ENCODE measurements at places on chromosomes 2 and 18.

GRCh38 chr2:160270571-160271113 is 70.6 kb upstream of the ITGB6 start:
- DNase-seq: no peak

GRCh38 chr2:167342769-167343168 is 454.5 kb downstream of the XIRP2 start:
- no peak for DNase-seq

DNA sequence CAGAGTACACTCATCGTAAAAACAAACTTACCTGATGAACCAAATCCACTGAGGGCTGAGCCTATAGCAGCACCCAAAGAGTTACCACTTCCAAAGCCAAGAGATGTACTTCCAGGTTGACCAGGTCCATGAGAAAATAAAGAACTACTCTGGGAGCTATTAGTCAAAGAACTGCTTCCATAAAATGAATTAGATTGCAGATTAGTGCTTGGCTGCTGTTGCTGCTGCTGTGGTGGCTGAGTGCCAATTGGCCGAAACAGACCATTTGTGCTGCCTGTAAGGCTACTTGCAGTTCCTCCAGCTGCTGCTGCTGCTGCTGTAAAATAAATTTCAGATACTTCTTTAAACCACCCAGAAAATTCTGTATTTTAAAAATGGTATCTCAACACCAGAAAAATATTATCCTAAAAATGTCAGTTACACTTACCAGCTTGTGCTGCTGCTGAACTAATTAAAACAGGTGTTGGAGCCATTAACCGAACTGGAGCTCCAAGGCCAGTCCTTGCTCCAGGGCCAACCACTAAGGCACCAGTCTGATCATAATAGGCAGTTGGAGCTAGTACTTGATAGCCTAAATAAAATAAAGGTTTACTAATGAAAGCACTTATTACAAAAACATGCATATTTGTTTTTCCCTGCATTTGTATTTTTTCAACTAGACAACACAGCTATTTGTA is 58.1 kb upstream of the SDC1 start:
- DNase-seq: no peak

DNA sequence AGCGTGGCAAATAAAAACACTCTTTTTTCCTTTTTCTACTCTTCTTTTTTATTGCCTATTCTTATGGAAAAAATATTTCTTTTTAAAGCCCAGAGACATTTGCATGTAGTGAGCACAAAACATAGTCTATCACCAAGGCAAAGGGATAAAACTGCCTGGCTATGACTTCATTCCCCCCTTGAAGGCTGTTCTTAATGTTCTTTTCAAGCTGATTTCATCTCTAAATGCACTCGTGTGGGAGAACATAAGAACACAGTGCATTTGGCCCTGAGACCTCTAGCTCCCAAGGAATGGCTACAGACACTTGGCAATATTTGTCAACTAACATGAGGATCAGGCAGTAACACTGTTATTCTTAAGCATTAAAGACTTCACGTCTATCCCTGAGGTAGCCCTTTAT is 17.4 kb upstream of the DNAJC10 start:
- DNase-seq: no peak

DNA sequence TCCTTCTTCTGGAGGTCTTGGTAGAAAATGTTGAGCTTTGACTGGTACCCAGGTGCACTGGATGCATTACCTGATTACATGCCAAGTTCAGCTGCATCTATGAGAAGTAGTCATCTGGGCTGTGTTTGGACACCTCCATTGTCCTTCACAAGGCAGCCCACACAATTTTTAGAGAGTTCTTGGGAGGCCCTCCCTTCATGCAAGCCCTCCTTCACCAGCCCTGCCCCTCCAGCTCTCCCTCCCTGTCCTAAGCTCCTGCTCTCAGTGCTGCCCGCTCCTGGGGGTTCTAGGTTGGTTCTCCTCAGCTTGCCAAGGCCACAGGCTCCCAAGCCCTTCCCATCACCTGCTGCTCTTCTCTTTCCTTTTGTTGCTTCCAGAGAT is 148.7 kb downstream of the DYSF start:
- no peak for DNase-seq

GRCh38 chr2:31286230-31286629 is 52.3 kb downstream of the EHD3 start:
- DNase-seq: no peak

DNA sequence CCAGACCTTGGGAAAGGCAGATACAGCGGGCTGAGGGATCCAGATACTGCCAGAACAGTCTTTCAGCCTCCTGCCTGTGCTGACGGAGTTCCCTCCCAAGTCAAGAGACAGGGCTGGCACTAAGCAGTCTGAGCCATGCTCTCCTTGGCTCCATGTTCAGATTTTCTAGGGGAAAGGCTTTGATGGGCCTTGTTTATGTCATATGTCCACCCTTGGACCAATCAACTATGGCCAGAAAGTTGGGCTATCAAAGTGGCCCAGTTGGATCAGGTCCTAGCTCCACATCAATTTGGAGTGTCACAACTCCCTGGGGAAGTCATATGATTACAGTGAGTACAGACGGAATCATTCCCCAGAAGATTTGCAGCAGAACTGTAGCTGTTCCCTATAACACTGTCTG is 152.0 kb downstream of the GREB1L start:
- DNase-seq: no peak

DNA sequence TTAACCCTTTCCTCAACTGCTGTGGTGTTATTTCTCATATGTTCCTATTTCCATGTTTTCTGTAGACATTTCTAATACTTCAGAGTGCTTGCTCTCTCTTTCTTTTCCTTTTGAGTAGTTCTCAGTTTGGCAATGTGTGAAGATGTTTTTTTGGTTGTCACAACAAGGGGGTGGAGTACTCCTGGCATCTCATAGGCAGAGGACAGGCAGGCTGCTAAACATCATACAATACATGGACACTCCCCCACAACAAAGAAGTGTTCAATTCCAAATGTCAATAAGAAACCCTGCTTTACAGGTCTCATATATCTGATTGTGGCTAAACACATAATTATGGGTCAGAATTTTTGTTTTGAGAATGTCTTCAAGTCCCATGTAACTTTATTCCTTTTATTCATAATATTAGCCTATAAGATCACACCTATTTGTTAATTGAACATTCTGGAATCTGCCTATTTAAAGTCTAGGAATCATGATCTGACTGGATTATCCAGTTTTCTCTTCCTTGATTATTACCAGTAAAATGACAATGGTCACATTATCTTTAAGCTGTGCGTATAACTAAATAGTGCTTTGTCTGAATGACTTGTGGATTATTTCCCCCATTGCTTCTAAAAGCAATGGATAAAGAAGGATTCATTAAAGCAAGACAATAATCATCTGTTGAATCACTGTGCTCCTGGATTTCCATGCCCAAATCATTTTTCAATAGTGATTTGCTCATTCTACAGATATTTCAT is 46.8 kb upstream of the ITPRID2 start:
- DNase-seq: no peak

- DNase-seq: no peak
Observed at GRCh38 chr2:10889651-10890215, 22.0 kb upstream of the KCNF1 start.

- DNase-seq: no peak
Observed at GRCh38 chr2:239608260-239608659, 207.4 kb upstream of the HDAC4 start.

DNA sequence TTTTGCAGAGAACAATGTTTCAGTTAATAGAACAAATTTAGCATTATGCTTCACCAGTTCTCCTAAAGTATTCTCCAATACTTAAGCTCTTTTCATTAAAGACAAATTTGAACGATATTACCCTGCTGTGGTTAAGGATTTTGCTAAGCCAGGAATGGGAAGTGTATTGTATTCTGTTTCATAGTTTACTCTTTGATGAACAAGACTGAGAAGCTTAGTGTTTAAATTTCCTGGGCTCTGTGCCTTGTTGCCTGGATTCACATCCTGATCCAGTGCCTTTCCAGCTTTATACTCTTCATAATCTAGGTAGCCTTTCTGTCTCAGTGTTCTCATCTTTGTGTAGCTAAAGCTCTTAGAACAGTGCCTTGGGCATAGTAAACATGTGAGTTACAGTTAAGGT is 58.6 kb upstream of the GLS start:
- no peak for DNase-seq

DNA sequence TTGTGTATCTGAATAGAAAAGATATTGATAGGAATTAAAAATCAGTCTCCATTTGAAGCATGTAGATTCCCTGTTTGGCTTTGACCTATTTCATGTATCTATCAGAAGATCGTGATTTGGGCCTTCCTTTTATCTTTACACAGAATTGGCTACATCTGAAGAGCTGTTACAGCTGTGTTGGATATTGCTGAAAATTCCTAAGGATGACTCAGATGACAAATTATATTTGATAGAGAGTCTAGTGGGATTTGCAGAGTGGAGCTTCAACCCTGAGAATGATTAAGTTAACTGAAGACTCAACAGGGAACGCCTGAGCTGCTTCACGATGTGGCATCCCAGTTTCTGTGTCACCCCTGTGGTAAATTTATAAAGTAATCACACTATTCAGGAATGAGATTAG is 4.9 kb upstream of the COL3A1 start:
- DNase-seq: no peak

DNA sequence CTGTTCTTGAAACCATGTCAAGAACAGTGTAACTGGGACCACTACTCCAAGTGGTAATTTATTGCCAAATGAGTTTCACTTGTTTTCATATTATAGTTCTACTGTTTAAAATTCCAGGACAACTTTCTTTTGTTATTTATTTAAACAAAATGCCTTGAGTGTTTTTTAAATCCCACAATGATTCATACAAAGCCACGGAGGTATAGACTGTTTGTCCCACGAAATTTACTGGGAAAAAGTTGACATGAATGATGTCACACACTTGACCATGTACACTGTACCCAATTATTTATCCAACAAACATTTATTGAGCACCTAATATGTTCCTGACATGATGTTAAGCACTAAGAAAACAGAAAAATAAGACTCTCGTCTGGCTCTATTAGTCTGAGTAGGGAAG is 243.9 kb upstream of the SIX2 start:
- DNase-seq: no peak

GRCh38 chr18:71865888-71866287 is 678.3 kb downstream of the CBLN2 start:
- DNase-seq: no peak

GRCh38 chr2:12619975-12620374 is 96.8 kb upstream of the TRIB2 start:
- DNase-seq: peak; percentile 17

GRCh38 chr18:42611134-42611533 is 504.4 kb downstream of the RIT2 start:
- no peak for DNase-seq

DNA sequence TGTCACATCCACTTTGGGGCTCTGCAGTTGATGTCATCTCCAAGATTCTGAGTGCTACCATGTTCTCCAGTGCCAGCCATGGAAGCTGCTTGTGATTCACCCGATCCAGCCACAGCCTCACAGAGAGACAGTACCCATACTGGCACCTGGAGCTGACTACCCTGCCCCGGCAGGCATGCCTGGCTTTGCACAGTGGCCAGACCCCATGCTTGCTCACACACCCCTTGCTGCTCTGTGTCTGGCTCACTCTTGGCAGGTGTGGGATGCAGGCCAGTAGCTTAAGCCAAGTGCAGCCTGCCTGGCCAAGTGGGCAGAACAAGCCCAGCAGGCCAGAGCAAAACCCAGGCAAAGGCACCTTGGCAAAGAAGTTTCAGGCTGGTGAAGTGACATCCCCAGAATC is 828.4 kb upstream of the VRK2 start:
- DNase-seq: no peak

DNA sequence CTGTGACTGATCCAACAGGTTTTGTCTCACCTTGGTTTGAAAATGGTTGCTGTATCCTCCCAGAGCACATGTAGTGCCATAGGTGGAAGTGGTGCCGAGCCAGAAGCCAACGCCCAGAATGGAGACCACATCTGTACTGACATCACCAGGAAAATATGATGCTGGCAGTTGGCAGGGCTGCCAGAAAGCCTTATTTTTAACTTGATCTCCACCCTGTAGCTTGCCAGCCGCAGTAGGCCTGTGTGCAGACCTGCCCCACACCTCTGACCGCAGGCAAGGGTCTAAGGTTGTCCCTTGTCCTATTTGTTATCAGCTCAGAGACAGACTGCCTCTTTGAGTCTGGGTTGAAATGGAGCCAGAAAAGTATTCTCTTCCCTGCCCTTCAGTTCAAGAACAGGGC is 123.5 kb upstream of the EML6 start:
- no peak for DNase-seq

- DNase-seq: no peak
Observed at GRCh38 chr2:207110715-207111114, 55.0 kb downstream of the KLF7 start.

DNA sequence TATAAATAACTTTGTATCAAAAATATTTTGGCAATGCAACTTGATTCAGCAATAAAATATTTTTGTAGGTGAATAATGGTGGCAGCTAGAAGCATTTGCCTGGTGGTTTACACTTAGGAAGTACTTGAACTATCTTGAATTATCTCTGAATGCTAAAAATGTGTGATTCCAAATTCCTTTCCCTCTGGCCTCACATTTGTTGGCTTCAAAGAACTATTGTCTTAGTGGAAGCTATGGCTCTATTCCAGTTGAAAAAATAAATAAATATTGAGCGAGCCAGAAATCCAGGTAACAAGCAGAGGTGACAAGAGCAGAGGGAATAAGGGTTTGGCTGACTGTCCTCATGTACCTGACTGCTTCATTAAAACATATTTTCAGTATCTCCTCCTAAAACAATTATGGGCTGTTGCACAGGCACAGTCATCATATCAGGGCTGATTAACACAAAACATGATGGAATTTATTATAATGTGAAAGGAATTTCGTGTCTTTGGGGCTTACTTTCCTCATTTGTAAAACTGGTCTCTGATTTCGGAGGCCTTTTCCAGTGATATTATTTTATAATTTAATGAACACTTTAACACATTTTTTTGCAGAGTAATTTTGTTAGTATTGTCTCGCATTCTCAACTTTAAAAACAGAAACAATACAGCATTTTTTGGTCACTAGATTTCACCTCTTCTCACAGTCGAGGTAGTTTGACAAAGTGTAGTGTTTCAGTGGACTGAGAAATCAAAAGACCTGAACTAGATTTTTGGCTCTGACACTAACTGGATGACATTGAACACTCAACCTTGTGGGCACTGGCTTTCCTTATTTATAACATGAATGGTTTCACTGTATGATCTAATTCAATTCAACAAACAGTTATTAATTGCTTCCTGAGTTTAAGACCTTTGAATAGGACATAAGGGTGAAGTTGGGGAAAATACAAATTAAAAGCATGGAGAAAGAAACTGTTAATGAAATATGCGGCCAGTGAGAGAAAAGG is 7.8 kb upstream of the CAVIN2 start:
- no peak for DNase-seq

- DNase-seq: no peak
Observed at GRCh38 chr2:228466851-228467250, 285.4 kb upstream of the SPHKAP start.

GRCh38 chr18:58998401-58999203 is 133.9 kb downstream of the ZNF532 start:
- DNase-seq: no peak

All from activated CD4-positive, alpha-beta T cell treated with anti-CD3 and anti-CD28 coated beads, Interleukin-2, amount 50 U/mL, for 48 hours (primary cell).